Fibroblast of skin of abdomen (primary cell): ENCODE measurements at places on chromosomes 4 and X.

- peak; percentile 43 for DNase-seq
Observed at GRCh38 chrX:46036508-46036907, 508.7 kb downstream of the ZNF674 start.

DNA sequence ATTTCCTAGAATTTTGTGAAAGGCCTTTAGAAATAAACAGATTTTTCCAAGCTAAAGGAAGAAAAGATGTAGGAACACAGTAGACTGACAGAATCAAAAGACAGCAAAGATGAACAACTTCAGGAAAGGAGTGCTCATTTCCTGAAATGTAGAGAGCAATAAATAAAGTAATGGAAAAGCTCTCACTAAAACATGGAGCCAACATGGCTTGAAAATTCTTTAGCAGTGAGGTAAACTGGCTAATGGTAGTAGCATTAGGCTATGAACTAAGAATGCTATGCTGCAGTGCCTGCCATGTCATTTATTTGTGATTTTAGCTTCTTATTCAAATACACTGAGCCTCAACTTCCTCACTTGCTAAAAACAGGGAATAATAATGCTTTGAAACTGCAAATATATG is 108.7 kb downstream of the IQCM start:
- peak; percentile 74 for DNase-seq

DNA sequence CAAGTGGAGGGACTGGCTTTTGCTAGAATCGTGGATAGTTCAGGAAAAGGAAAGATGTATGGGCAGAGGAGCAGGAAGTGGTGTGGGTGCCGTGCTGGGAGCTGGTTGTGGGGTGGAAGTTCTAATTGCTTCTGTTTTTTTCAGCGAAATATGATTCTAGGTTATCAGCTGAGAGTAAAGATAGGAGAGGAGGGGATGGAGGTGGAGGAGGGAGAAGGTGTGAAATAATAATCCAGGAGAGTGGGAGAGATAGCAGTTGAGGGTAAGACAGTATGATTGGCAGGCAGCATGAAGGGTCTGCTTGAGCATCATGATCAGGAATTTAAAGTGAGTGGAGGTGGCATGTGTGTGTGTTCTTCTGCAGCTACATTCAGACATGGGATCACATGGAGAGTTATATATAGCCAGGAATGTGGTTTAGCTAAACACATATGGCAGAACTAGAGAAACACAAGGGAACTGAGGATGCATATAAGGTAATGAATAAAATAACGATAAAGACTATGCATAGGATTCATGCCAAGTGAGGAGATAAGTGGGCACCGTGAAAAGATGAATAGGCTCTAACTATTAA is 133.7 kb downstream of the ANK2 start:
- DNase-seq = no peak

- DNase-seq = no peak
Observed at GRCh38 chr4:169048868-169049414, 38.9 kb upstream of the CBR4 start.

DNA sequence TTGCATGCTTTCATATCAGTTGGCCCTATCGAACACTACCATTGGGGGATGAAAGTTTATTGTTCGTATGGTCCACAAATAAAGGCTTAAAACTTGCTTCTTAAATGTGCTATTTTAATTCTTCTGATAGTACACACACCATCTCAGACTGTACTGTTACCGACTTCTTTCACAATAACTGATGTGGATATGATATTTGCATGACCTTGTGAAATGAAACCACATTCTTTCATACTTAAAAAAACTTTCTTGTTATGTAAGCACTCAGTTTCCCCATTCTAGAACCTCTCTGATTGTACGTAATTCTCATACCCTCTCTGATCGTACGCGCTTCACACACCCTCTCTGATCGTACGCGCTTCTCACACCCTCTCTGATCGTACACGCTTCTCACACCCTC is 12.0 kb upstream of the WDR19 start:
- DNase-seq = no peak

DNA sequence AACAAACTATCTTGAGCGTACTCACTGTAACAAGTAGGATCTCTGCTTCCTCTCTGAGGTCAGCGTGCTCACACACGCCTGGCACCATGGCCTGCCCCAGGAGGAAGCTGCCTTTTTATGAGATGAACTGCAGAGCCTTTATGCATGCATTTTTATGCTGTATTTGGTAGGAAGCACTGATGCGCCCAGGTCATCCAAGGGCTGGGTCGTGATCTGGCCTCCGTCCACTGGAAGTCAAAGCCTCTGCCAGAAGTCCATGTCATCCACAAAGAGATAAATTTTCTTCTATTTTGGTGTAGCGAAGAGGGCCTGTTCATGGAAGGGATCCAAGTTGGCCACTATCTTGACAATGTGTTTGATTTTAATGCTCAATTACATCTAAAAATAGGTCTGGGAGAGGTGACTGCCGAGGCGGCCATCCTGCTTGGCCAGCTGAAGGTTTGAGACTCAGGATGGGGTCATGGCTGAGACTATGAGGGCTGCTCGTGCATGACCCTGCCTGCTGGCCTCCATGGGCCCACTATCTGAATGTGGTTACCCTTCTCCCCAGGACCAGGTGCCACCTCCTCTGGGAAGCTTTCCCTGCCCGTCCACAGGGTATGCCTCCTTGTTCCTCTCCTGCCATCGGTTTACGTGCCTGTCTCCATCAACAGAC is 50.3 kb downstream of the HTRA3 start:
- no peak for DNase-seq

GRCh38 chrX:115531818-115532403 is 29.1 kb upstream of the PLS3 start:
- DNase-seq = peak; percentile 18

DNA sequence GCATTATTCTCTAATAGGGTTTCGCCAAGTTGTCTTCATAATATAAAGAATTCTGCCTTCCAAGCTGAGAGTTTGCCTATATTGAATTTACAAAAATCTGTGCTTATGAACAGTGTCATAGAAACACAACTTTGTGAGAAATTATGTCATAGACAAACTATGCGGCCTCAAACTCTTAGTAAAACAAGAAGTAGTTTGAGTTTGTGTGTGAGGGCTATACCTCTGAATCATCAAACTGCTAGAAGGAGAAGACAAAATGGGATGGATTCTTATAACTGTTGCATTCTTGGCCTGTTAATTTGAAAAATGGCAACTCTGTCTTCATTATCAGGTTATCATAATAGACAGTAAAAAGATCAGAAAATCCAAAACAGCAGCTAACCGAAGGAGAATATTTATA is 46.1 kb upstream of the NAP1L5 start:
- peak; percentile 85 for DNase-seq
